Activated CD4-positive, alpha-beta T cell treated with anti-CD3 and anti-CD28 coated beads for 1 hour (primary cell): ENCODE measurements at places on chromosomes 3 and 15.

- no peak for DNase-seq
Measured at GRCh38 chr3:29140666-29141065, 140.2 kb upstream of the RBMS3 start.

GRCh38 chr3:9352917-9353752, 9.7 kb upstream of the THUMPD3 start:
- peak; percentile 26 for DNase-seq

- no peak for DNase-seq
Measured at GRCh38 chr3:160837394-160837980, 81.5 kb downstream of the PPM1L start.

DNA sequence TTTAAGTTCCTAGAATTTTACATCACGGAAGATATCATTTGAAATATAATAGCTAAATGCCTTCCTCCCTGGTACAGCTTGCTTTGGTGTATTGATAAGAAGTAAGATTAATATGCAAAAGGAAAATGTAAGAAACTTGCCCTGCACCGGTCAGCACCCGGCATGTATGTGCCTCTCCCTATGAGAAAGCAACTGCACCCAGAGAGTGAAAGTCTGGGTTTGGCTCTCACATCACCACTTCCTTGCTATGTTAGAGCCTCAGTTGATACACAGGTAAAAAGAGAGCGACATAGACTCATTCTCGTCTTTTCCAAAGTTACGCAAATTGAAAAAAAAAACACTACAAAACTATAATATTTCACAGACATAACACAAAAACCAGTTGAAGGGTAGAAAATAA, 96.7 kb downstream of the FOXP1 start:
- DNase-seq = no peak

- DNase-seq = no peak
Measured at GRCh38 chr3:9279966-9280365, 30.5 kb upstream of the SRGAP3 start.

DNA sequence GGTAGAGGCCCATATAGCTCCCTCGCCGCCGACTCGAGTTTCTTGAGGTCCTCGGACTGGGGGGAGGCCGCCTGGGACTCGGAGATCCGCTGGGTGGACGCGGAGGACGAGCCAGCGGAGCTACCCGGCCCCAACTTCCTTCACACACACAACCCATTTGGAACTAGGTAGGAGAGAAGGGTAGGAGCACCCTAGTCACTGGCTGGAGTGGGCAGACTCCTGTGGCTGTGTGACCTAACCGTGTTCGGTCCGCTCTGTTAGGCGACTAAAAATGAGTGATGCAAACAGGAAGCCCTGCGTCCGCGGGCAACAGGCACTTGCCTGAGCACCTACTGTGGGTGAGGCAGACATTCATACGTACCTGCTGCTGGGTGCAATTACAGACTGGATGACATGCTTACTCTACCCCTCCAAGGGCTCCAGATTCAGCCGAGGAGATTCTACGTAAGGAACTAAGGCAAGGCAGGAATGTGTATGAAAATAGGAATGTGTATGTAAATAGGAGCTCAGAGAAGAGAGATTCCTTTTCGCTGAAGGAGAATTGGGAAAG, 4.6 kb upstream of the SIN3A start:
- DNase-seq = no peak

- no peak for DNase-seq
Measured at GRCh38 chr3:44411031-44411645, 66.3 kb downstream of the ZNF445 start.

DNA sequence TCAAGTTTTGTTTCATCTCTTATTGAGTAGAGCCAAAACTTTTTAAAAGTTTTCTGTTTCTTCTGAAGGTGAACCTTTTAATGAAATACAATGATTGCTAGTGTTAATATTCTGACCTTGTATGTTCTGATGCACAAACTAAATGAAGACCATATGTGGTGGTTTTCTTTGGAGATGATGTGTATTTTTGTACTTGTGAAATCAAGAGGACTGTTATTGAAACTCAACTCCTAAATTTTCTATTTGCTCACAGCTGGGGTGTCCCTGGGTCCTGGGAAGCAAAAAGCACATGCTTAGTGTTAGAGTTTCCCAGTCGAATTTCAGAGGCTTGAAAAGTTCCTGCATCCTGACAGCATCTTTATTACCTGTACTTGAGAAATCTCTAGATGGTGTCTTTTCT, 1185.8 kb upstream of the ALCAM start:
- DNase-seq = no peak

- no peak for DNase-seq
Measured at GRCh38 chr15:52709187-52709981, 30.2 kb upstream of the ATOSA start.

- no peak for DNase-seq
Measured at GRCh38 chr3:181712553-181713279, 991 bp downstream of the SOX2 start.

DNA sequence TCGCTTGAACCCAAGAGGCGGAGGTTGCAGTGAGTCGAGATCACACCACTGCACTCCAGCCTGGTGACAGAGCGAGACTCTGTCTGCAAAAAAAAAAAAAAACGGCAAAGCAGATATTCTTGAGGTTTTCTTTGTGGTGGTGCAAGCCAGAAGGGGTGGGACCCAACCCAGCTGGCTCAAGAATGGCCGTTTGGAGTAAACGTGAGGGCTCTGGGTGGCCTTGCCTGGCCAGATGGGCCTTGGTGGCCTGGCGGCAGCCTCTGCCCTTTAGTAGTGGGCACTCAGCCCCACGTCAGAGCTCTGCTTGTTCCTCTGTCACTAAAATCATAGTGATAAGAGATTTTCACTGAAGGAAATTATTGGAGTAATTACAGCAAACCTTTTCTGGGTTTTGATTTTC, 50.5 kb downstream of the ATP1B3 start:
- DNase-seq = no peak

DNA sequence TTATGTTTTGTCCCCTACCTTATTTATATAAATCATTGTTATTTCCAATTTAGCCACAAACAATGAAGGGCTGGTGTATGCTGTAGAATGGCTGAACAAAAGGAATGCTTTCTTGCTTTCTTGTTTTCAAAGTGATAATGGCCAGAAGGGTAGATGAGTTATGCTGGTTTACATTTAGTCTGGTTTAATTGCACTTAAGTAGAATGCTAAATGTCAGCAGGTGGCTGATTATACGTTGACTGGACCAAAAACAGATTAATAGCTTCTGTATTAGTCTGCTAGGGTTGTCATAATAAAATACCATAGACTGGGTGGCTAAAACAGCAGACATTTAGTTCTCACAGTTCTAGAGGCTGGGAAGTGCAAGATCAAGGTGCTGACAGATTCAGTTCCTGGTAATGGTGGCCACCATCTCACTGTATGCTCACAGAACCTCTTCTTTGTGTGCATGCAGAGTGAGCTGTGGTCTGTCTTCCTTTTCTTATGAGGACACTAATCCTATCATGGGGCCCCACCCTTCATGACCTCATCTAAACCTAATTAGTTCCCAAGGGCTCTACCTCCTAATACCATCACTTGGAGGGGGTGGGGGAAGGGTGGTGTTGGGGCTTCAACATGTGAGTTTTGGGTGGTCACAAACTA, 17.1 kb upstream of the XIRP1 start:
- DNase-seq = no peak

- DNase-seq = no peak
Measured at GRCh38 chr3:98038876-98039275, 3.8 kb upstream of the GABRR3 start.

DNA sequence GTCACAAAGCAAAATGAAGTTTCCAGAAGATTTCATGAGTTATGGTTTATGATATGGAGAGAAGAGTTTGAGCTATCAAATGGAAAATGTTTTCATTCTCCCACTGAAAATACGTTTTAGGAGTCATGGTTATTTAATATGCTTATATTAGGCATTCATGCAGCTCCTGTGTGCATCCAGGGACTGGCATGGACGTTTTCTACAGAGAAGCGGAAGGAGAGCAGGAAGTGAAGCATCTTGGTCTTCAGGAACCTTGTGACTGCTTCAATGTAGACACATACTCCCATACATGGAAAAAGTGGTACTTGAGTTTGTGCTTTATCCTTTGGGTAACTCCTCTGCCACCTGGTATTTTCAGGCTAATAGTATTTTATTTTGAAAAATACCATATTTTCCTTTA, 43.3 kb upstream of the TOP2B start:
- no peak for DNase-seq

DNA sequence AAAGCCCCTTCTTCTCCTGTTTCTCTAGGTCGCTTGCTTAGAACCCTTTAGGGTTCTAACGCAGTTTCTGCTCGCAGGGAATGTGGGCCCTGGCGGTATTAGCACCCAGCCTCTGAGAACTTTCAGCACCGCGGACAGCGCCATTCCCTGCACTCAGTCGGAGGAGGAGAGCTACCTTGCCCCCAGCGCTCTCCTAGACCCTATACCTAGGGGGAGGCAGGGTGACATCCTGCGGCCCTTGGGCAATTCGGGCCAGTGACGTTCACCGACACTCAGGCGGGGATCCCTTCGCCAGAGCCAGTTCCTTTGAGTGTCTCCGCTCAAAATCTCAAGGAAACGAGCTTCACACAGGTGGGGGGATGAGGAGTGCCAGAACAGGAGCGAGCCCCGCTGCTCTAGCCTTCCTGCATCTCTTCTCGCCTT, 1.3 kb downstream of the SLC7A14 start:
- no peak for DNase-seq

DNA sequence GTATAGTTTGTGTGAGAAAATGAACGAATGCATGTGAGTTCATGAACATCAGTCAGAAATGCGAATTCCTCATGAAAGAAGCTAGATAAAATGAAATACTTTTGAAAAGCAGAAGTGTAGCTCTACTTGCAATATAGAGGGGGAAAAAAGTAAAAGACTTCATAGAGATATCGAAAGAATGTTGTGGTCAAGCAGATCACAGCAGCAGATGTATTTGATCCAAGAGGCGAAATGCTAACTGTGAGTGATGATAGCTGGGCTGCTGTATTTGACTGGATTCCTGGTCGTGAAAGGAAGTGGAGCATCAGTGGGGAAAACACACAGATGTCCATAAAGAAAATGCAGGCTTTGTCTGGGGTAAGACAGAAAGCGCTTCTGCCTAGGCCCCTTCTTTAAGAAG, 112.4 kb downstream of the ADAMTSL3 start:
- no peak for DNase-seq

- DNase-seq = no peak
Measured at GRCh38 chr3:166810741-166811445, 569.2 kb downstream of the ZBBX start.

DNA sequence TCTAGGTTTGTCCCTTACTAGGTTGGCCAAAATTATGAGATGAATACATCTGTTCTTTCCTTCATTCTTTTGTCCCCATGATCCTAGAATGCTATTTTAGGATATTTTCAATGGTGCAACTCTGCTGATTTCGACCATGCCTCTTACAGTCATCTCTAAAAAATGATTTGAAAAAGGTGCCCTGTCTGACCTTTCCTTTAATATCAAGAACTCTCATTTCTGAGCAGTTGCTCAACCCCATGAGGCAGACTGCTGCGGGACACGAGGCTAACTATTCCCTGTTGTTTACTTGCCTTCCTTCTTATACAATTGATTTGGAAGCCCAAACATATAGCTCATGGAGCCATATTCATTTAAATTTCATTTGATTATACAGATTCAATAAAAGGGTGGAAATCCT, 14.6 kb downstream of the PLSCR2 start:
- DNase-seq = no peak

- peak; percentile 51 for DNase-seq
Measured at GRCh38 chr15:75578948-75579920, at the start of gene PTPN9. PTPN9 (minus strand) TSS chr15:75579315; CDS start chr15:75578776, 539 bp downstream.

- no peak for DNase-seq
Measured at GRCh38 chr3:38840987-38841386, 25.0 kb upstream of the SCN10A start.

DNA sequence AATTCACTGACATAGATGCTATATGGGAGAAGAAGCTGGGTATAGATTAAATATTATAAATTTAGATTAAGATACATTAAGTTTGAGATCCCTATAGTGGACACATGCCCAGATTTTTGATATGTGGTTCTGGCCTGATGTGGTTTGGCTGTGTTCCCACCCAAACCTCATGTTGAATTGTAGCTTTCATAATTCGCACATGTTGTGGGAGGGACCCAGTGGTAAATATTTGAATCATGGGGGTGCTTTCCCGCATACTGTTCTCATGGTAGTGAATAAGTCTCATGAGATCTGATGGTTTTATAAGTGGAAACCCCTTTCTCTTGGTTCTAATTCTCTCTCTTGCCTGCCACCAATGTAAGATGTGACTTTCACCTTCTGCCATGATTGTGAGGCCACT, 189.4 kb upstream of the CD96 start:
- no peak for DNase-seq

DNA sequence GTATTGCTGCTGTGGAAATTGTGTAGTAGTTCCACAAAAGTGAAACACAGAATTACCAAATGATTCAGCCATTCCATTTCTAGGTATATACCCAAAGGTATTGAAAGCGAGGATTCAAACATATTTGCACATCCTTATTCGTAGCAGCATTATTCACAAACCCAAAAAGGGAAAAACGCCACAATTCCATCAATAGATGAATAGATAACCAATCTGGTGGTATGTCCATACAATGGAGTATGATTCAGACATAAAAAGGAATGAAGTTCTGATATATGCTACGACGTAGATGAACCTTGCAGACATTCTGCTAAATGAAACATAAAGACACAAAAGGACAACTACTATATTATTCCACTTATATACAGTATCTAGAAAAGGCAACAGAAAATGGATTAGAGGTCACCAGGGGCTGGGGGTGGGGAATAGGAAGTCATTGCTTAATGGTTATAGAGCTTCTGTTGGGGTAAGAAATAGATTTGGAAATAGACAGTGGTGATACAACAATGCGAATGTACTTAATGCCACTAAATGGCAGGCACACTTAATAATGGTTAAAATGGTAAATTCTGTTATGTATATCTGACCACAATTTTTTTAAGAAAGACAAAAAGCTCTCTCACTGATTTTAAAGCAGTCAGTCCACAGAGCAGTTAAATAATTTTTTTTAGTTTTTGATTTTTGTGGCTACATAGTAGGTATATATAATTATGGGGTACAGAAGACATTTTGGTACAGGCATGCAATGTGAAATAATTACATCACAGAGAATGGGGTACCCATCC, 51.8 kb upstream of the PSMD6 start:
- DNase-seq = no peak

DNA sequence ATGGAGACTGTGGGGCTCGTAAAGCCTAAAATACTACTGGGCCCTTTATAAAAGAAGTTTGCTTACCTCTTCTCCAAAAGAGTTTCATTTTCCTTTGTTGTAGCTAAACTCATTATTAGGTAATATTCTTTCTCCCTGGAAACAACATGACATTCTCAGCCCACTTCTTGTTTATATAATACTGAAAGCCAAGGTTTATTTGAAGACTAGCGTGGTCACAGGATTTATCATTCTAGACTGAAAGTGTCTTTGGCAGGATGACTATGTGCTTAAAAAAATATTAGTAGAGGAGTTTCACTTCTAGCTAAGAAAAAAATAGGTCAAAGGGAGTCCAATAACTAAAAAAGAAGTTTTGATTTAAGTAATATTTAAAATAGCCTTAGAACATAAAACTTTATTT, 1085.2 kb upstream of the CADM2 start:
- DNase-seq = no peak
